ENCODE measurements at places on chromosomes 5 and 9.

DNA sequence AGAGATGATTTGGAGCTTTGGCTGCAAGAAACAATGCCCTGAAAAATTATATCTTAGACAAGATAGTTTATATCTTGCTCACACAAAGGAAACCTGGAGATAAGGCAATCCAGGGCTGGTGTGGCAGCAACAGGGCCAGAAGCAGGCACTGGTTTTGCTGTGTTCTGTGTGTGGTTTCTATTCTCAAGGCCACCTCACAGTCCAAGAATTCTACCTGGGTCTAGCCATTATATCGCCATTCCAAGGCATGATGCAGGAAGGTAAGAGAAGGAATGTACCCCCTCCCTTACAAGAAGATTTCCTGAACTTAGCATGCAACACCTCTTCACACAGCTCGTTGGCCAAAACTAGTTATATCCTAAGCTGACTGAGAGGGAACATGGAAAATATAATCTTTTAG is 74.5 kb upstream of the MEGF10 start:
- DNase-seq, result no peak

DNA sequence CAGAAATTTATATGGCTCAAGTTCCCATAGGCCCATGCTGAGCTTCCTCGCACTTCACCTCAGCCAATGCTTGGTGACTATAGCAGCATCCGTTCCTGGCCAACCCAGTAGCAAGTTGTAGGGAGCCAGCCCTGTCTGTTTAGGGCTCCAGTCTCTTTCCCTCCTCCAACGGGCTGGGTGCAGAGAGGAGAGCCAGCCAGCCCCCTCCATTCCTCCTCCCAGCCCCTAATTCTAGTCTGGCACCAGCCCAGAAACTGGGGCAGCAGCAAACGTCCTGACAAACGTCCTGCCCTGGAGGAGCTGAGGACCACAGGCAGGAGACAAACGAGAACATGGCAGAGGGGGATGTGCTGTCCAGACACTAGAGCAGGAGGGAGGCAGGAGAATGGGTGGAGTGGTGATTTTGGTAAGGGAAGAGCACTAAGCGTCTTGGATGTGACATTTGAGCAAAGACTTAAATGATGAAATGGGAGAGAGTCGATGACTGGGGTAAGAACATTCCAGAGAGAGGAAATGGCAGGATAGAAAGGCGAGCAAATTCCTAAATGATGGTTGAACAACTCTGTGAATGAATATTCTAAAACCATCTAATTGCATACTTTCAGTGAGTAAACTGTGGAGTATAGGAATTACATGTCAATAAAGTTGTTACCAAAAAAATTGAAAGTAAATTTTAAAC is 222.5 kb upstream of the DAPK1 start:
- DNase-seq, result no peak

GRCh38 chr9:133621725-133622267 is 12.6 kb upstream of the FAM163B start:
- no peak for DNase-seq

DNA sequence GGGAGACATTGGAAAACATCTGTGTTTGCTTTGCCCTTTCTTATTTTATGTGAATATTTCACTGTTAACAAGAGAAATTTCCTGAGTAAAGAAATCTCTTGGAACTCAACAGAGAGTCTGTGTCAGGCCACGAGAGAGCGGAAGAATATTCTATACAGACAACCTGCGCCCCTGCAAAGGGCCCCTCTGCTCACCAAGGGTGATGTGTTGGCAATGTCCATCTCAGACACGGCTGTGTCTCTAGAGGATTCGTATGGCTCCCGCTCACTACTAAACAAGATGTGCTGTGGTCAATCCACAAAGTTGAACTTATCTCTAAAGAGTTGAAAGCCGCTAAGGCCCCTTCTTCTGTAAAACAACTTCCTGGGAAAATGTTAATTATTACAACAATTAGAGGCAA is 241.0 kb upstream of the IRX1 start:
- DNase-seq, result no peak

DNA sequence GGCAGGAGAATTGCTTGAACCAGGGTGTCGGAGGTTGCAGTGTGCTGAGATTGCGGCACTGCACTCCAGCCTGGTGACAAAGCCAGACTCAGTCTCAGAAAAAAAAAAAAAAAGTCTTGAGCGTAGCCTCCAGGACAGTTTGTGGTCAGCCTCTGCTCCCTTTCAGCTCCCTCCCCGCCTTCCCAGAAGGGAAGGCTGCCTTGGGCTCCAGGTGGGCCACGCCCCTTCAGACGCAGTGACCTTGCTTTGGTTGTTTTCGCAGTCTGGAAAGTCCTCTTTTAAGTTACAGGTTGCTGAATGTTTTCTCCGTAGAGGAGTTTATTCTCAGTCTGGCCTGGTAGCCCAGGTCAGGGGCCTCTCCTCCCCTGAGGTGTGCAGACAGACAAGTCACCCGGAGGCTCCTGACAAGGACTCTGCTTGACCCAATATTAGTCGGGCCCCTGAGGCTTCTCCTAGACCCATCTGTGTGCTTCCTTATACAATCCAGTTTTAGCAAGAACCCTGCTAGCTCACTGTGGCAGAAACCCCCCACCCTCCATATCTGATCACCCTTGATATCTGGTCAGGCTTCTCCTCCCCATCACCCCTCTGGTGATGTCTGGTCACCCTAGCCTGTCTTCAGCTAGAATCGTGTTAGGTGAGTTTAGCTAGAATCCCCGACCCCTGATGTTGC is 31.6 kb upstream of the N4BP3 start:
- DNase-seq, result no peak

- DNase-seq, result no peak
These were observed 63.6 kb downstream of the INIP start for GRCh38 chr9:112654282-112654681.

GRCh38 chr5:61279725-61280124 is 52.3 kb upstream of the ZSWIM6 start:
- no peak for DNase-seq

DNA sequence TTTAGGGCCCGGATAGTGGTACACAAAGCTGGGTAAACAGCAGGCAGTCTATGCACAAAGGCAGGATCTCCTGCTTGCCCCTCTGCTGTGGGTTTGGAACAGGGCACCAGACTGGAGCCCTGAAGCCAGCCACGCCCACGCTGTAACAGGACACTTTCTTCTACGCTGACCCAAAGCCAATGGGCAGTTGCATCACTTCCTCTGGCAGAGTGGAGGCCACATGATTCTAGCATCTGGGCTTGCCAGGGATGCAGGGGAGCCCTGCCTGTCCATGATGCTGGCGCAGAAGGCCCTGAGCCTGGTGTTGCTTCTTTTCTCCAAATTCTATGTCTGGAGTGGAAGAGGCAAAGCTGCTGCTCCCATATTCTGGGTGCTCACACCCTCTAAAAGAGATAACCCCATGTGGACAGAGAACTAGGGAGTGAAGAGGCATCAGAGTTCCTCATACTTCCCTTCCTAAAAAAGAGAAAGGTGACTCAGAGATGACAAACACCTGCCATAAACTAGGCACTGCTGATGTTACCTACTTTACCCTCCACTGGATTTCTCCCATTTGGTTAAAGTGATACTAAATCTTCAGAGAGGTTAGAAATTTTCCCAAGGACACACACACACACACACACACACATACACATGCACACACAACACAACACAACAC is 260.3 kb upstream of the KLF4 start:
- no peak for DNase-seq

DNA sequence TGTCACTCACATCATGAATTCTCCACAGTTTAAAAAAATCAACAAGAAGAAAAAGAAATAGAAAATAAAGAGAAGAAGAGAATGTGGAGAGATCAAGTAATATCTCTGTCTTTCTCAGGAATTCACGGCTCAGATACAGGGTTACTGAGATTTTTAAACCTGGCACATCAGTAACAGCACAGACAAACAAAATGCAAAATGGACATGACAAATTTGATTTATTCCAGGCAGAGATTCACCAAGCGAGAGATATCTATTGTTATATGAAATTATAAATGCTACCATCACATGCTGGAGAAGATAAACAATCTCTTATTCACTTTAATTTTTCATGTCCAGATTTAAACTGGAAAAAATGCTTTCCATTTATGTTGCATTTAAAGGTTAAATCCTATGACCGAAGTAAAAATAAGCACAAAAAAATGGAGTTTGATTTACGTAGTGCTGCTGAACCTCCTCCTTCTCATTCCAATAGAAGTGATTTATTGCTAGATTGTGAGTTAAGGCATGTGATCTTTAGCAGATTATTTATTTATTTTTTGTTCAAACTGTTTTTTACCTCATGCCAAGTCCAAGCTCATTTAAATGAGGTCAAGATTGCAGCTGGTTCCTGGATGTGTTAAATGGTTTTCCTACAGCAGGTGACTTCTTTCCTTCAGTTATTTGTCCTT is 926.4 kb downstream of the MAT2B start:
- no peak for DNase-seq

- no peak for DNase-seq
These were observed 12.5 kb upstream of the SLC1A3 start for GRCh38 chr5:36593867-36594266.

GRCh38 chr9:88975966-88976889 is 15.0 kb upstream of the S1PR3 start:
- no peak for DNase-seq

- no peak for DNase-seq
These were observed 2074.5 kb downstream of the MAT2B start for GRCh38 chr5:165579911-165580310.

GRCh38 chr9:82939451-82939850 is 123.5 kb downstream of the RASEF start:
- no peak for DNase-seq

All from GM13977 (cell line).